ENCODE measurements at places on chromosomes 16 and 17.
A peak's percentile ranks its signal among the peaks of the same experiment; 100 is the strongest.

DNA sequence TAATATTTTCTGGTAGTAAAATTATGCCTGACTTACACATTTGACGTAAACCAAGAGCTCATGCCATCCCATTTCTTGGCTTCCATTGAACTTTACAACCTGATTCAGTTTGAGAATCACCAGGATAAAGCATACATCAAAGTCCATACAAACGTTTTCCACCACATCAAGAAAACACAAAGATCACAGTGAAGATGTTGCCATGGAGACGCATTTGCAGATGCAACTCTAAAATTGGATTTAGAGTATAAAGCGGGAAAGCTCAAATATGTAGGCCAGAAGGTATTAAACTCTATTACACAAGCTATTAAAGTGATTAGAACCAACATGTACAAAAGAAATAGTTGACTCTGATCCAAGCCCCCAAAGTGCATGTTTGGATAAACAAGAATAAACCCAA lies 10.4 kb downstream of the C16orf46 start:
- peak; percentile 48 for DNase-seq

- DNase-seq = no peak
Measured at GRCh38 chr17:35586569-35587073, 501 bp upstream of the AP2B1 start.

DNA sequence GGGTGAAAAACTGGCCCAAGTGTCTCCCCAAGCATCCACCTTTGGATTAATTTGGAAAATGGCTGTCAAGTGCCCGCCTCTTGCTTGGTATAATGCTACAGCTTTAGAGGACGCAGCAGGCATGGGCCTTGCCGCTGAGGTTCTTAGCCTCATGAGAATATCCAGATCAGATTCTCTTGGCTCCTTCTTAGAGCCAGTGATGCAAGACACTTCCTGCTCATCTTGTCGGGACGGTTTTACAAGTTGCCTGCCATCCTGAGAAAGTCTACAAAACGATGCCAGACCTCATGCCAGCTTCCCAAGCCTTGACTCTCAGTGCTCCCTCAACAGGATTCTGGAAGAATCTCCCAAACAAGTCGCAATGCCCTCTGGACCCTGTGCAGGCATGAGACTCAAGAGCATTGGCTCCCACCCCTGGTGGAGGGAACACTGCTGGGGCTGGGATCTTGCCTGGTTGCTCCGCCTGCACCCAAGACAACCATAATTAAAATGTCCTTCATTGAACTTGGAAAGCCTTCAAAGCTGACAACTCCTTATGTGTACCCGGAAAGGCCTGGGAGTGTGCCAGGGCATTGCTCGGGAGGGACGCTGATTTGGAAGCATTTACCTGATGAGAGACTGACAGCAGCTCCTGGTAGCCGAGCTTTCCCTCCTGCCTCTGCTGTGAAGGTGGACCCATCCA lies 25.8 kb upstream of the STH start:
- no peak for DNase-seq

DNA sequence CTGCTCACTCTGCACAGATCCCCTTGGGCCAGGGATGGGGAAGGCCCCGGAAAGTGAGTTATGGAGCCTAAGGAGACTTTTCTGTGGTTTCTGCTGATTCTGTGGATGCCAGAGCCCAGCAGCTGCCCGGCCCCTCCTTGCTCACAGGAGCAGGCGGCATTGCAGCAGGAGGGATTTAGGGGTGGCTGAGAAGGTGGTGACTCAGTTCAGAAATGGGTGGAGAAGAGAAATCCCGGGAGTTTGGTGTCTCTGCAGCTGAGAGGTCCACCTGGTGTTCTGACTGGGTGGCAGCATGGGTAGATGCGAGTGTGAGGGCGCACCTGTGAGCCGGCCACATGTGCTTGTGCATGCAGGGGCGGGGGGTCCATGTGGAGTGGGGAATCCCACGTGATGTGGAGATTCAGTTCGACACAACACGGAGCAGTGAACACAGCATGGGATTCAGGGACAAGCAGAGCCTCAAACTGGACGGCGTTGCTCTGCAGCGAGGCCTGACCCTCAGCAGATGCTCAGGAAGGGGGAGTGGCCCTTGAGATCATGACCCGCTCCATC lies 16.0 kb upstream of the SPPL2C start:
- DNase-seq = peak; percentile 43

GRCh38 chr16:31754998-31755615 lies 118.5 kb upstream of the ZNF267 start:
- no peak for DNase-seq
